Breast epithelium (tissue), 4 donors: ENCODE measurements at places on chromosomes 4 and X. TPM values are rescaled to one million over a fixed set of nuclear protein-coding genes. Genes with fewer than 3 reads are reported as not detected.

- no peaks in the 10 kb centered on the region for H3K4me1 ChIP-seq
- no peak overlapping the region for H3K27ac ChIP-seq
Measured at GRCh38 chr4:24032371-24032989, 142.6 kb upstream of the PPARGC1A start.

DNA sequence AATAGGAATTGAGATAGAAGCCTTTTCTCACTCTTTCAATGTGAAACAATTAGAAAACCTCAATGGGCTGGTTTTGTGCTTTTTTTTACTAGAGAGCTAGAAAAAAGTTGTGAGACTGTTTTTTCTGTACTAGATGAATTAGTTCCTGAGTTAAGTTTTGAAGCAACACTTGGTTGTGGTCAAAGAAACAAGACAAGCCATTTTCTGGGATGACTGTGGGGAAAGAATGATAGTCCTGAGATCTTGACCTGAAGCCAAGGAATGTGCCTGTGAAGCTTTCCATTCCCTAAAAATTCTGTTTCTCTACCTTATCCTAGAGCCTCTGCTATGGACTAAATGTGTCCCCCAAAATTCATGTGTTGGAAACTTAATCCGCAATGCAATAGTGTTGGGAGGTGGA is 157.8 kb upstream of the TLL1 start:
- H3K27me3 ChIP-seq = no peaks in the 10 kb centered on the region
- H3K27ac ChIP-seq = no peak overlapping the region
- H3K4me1 ChIP-seq = no peaks in the 10 kb centered on the region
- no peak overlapping the region for H3K4me3 ChIP-seq
- no peaks in the 10 kb centered on the region for H3K36me3 ChIP-seq

DNA sequence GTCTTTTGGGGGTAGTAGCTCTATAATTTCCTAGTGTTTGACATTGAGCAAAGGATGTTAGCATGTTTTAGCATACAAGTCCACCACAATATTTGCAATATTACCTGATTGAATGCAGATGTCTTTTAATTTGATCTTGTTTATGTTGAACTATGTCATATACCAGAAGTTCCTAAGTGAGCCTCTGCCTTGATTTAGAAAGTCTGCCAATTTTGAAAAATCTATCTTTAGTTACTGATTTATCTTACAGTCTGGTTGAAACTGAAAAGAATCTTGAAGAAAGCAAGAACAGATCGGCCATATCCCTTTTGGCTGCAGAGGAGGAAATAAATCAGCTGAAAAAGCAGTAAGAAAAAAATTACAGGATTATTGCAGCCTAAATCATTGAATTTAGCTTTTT is 18.5 kb downstream of the SPATA18 start:
- no peak overlapping the region for H3K4me3 ChIP-seq
- no peaks in the 10 kb centered on the region for H3K4me1 ChIP-seq
- H3K36me3 ChIP-seq = no peaks in the 10 kb centered on the region
- no peak for DNase-seq
- H3K27me3 ChIP-seq = no peaks in the 10 kb centered on the region

GRCh38 chr4:107666134-107666533 is 53.9 kb downstream of the PAPSS1 start:
- H3K4me3 ChIP-seq = no peak overlapping the region
- H3K36me3 ChIP-seq = no peaks in the 10 kb centered on the region
- DNase-seq = no peak
- no peaks in the 10 kb centered on the region for H3K27me3 ChIP-seq
- no peaks in the 10 kb centered on the region for H3K4me1 ChIP-seq
- H3K27ac ChIP-seq = no peak overlapping the region

DNA sequence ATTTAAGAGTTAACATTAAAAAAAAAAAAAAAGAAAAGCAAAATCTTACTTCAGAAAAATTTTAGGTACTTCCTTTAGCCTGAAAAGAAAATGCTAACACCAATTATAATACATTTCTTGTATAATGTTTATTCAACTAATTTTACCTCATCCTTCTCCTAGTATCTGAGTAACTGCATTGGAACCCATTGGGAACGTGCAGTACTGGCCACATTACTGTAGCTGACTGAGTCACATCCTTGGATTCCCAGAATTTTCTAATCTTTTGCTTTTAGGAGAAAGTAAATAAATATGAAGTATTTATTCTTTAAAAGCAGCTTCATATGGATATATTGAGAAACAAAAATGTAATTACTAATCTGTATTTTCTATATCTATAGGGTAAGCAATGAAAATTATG is 82.6 kb upstream of the SLITRK2 start:
- H3K27ac ChIP-seq = no peak overlapping the region
- no peaks in the 10 kb centered on the region for H3K36me3 ChIP-seq
- no peaks in the 10 kb centered on the region for H3K27me3 ChIP-seq
- H3K4me1 ChIP-seq = no peaks in the 10 kb centered on the region

- H3K27me3 ChIP-seq = no peaks in the 10 kb centered on the region
- DNase-seq = no peak
- no peak overlapping the region for H3K27ac ChIP-seq
- H3K4me3 ChIP-seq = no peak overlapping the region
Measured at GRCh38 chr4:41430792-41431191, 107.2 kb upstream of the LIMCH1 start.

DNA sequence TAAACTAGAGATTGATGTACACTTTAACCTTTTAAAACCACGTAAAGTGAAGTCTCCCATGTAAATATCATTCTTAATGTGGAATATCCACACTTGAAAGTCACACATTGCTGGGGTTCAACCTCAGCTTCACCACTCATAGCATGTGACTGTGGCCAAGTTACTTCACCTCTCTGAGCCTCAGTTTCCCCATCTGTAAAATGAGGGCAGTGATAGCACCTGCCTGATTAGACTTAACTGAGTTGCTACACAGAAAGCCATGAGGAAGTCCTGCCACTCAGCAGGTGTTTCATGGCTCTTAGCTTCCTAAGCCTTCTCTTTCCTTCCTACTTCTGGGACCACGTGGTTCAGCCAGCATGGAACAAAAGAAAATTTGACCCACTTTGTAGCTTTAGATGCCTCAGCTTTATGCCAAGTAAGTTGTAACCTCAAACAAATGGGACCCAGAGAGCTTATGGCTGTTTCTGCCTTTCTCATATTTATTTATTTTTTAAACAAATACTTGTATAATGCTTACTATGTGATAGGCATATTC is 277.3 kb upstream of the KLF3 start:
- no peak overlapping the region for H3K4me3 ChIP-seq
- no peaks in the 10 kb centered on the region for H3K36me3 ChIP-seq
- no peak for DNase-seq
- no peak overlapping the region for H3K27ac ChIP-seq

DNA sequence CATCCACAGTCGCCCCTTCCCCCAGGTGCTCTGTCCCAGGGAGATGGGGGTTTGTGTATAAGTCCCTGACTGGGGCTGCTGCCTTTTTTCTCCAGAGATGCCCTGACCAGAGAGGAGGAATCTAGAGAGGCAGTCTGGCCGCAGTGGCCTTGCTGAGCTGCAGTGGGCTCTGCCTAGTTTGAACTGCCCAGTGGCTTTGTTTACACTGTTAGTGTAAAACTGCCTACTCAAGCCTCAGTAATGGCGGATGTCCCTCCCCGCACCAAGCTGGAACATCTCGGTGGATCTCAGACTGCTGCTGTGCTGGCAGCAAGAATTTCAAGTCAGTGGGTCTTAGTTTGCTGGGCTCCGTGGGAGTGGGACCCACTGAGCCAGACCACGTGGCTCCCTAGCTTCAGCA is 102.6 kb upstream of the GIMD1 start:
- H3K4me1 ChIP-seq = no peaks in the 10 kb centered on the region
- H3K27me3 ChIP-seq = no peaks in the 10 kb centered on the region
- no peak overlapping the region for H3K4me3 ChIP-seq
- no peaks in the 10 kb centered on the region for H3K36me3 ChIP-seq
- no peak overlapping the region for H3K27ac ChIP-seq

GRCh38 chrX:71111921-71112431 is 599 bp upstream of the IL2RG start:
- H3K27me3 ChIP-seq = peaks cover 40% of the 10 kb centered on the region
- no peak overlapping the region for H3K4me3 ChIP-seq
- no peaks in the 10 kb centered on the region for H3K4me1 ChIP-seq

- no peaks in the 10 kb centered on the region for H3K36me3 ChIP-seq
- H3K4me3 ChIP-seq = no peak overlapping the region
Measured at GRCh38 chrX:40661489-40661888, 14.1 kb upstream of the CXorf38 start.

GAB1 gene
- total RNA-seq = 67.5 TPM

PTCHD1 gene
- total RNA-seq = 1.3 TPM
